ENCODE measurements at places on chromosomes 4 and X.

DNA sequence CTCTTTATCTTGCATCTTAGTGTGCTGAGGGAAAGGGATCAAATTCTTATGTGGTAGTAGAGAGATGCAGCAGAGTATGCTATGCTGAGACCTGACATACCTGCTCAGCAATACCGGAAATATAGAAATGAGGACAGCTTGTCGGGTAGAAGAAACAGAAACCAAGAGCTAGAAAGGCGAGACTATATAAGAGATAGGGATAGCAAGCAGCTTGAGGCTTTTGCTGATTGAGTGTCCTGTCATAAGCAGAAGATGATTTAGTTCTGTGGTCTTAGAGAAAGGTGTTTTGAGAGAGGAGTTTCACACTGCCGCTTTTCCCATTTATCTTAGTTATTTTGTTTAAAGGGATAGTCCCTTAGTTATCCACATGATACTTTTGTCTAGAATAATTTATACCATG, 31.7 kb downstream of the USP9X start:
- DNase-seq = no peak

- DNase-seq = no peak
Observed at GRCh38 chrX:108020631-108021030, 24.2 kb upstream of the VSIG1 start.

DNA sequence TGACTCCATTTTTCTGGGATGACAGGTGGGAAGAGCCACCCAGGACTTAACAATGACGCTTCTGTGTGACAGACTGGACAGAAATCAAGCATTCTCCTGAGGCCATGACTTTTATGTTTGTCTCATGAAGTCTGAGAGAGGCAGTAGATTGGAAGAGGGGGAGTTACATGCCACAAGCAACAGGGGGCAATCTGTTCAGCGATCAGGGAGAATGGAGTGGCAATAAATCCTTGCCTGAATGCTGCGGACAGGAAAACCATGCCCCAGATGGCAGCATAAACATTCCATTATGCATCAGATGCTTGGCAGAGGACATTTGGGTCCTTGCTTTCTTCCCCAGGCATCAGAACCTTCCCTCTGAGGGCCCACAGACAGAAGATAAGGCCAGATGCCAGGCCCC, 312.4 kb upstream of the DIPK2B start:
- no peak for DNase-seq

DNA sequence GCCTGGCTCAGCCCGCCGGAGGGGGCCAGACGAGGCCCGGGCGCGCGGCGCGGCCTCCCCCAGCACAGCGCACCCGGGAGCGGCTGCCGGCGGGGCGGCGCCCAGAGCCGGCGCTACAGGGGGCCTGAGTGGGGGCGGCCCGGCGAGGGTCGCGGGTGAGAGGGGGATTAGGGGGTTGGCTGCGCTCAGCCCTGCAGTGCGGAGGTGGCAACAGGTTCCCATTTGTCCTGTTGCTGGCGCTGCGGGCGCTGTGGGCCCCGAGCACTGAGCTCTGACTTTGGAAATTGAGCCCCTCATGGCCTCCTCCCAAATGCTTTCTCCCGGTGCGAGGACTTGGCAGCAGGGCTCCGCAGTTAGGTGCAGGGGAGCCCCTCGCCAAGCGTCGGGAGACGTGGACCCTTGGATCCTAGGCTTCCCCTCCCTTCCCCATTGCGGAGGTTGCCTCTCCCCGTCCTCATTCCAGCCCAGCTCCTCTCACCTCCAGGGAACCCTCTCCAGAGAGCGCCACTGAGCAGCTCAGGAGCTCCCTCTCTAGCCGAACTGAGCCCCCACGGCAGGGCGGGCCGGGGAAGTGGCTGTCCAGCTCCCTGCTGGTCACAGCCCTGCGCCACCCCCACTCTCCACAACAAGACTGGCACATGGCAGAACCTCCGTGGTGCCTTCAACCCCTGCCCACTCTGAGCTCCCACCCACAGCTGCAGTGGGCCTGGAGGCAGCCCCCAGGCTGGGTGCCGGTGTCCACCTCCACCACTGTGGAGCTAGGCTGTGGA, 2.5 kb upstream of the DUSP9 start:
- peak; percentile 89 for DNase-seq

GRCh38 chr4:48153791-48154550, 19.9 kb upstream of the TXK start:
- DNase-seq = no peak

- DNase-seq = no peak
Observed at GRCh38 chr4:161249779-161250440, 913.9 kb downstream of the FSTL5 start.

- no peak for DNase-seq
Observed at GRCh38 chr4:143234153-143234552, 49.4 kb downstream of the USP38 start.

DNA sequence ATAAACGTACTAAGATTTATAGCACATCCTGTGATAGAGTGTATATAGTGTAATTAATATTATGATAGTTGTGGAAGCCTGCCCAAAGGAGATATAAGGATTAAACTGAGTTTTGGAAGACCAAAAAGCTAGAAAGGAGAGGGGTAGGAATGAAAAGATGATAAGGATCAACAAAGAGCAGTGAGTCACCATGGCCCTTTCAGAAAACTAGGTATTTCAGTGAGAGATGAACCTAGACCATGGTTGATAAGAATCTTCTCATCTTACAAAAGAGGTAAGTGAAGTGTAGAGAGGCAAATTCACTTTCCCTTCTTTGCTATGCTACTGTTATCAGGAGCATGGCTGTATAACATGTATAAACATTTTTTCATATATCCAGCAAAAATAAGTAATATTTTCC, 133.8 kb upstream of the PLAC1 start:
- DNase-seq = no peak

GRCh38 chr4:41028392-41029076, 185.8 kb downstream of the APBB2 start:
- no peak for DNase-seq

DNA sequence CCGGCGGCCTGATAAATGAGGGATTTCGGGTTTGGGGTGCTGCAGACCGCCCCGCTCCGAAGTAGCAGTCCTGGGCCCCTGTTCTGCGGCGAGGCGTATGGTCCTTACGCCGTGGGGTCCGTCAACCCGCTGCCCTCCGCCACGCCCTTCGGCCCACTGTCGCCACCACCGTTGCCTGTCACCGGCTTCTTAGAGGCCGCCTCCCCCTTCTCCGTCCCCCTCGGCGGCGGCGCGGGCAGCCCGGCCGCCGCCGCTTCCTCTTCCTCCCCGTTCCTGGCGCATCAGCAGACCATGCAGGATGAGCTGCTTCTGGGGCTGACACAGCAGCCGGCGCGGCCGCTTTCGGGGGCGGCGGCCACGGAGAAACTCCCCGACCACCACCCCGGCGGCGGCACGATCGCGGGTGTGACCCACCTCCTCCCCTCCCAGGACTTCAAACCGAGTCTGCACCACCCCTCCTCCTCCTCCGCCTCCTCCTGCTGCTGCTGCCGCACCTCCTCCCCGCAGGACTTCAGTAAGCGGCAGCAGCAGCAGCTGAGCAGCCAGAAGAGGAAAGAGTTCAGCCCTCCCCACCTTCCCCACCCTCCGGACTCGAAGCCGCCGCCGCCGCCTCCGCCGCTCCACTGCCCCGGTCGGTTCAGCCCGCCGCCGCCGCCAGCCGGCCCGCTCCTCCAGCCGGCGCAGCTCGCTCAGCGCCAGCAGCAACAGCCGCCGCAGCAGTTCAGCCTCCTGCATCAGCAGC, 549 bp downstream of the CPEB2 start:
- peak; percentile 82 for DNase-seq

GRCh38 chr4:3797831-3798790, 31.9 kb downstream of the ADRA2C start:
- DNase-seq = no peak

- DNase-seq = peak; percentile 60
Observed at GRCh38 chr4:140326395-140326993, 47.0 kb upstream of the SCOC start.

DNA sequence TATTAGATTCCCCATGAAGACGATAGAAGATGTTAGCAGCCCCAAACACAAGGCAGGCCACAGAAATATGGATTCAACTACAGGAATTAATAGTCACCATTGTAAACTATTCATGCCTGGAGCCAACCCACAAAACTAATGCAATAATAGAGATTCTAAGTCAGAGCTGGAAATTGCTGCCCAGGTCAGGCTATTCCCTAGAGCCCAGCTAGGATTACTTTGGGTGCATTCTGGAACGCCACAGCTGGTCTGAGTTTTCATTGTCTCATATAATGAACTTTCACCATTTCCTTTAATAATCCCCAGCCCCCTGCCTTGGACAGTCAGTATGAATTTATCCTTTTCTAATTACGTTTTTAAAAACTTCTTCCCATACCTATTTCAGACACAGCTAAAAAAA, 252.6 kb downstream of the PAPSS1 start:
- DNase-seq = no peak

DNA sequence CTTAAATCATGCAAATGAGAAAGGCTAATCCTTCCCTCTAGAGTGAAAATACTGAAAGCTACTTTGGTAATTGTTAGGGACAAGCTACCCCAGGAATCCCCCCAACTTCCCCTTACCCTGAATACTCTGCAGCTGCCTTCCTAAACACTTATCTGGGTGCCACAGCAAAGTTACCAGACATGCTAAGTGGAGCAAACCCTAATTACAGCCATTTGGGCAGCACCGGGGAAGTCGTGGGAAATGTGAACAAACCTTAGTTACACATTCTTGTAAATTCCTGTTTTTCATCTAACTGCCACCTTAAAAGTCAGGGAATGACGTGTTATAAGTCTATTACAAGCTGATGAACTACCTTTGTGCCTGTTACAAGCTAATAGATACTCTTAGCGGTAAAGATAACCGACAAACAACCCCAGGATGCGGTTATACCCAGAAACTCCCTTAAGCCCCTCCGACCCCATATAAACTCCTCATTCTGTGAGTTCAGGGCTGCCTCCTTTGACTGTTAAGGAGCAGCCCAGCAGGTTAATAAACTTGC, 66.0 kb upstream of the PLAC8 start:
- no peak for DNase-seq

DNA sequence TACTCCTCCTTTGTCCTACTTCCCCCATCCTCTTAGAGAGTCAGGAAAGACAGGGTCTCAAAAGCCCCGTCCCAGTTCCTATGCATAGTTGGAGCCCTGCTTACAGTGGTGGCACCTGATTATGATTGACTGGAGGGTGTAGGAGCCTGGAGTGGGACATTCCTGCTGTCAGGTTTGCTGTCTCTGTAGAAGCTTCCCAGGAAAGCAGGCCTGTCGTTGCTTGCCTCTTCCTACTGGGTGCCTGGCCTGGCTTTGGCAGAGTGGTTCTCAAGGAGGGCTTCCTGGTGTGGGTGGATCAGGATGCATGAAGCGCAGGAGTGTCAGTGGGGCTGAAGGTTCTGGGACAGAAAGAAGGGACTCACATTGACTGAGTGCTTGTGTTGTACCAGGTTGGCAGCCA, 4.8 kb downstream of the MAGED2 start:
- no peak for DNase-seq

- no peak for DNase-seq
Observed at GRCh38 chr4:140176735-140177134, 22.8 kb upstream of the MAML3 start.

DNA sequence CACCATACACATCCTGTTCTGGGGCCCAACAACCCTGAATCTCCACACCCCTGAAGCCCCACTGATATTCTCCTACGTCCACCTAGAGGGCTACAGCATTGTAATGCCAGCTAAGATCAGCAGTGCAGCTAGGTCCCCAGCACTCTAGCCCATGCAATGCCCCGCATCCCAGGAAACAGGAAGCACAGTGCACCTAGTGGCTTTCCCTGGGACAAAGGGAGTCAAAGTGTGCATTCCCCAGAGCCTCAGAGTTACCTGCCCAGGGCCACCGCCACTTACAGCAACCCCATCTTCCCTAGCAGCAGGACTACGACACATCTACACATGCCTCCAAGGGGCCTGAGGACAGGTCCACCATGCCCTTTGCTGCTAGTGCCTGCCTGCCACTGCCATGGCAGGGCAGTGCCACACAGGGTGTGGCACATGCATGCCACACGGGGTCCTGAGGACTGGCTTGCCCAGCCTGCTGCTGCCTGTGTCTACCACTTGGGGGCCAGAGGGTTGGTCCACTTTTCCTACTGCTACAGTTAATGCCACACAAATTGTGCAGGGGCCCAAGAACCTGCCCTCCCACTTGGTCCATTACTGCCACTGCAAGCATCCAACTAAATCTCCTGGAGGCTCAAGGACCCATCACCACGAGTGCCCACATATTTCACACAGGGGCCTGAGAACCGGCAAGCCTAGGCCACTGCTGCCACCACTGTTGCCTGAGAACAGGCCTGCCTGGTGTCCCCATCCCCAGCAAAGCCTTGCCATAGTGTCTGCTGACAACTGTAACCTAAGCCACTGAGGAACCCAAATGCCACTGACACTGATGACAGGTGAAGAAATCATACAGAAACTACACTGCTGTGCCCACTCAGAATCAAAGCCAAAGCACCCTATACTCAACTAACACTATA, 23.7 kb downstream of the TLR6 start:
- no peak for DNase-seq

DNA sequence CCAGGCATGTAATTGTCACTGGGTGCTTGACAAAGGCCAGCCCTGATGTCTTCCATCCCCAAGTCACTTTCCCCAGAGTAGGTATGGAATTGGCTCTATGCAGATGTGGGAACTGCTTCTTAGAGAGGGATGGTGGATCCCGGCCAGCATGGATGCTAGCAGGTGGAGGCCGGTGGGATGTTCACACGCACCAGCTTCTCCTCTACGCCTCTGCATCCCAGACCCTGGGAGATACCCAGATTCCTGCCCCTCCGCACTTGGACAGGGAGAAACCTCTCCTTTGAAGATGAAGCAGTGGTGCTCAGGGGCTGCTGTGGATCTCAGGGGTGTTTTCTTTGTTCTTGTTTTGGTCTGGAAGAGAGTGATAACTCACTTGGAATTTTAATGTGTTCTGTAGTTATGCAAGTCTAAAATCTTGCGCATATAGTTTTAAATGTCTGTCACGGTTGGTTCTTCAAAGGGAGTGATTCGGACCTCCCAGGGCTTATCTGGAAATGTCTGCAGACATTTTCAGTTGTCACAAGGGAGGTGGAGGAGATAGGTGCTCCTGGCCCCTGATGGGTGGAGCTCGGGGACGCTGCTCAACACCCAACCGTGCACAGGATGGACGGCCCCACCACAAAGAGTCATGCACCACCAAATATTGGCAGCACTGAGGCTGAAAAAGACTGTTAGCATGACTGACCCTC, 308.0 kb downstream of the DHRSX start:
- no peak for DNase-seq

- no peak for DNase-seq
Observed at GRCh38 chrX:16586377-16587112, 63.4 kb upstream of the S100G start.

GRCh38 chrX:130770615-130771014, 132.4 kb downstream of the ENOX2 start:
- DNase-seq = no peak

DNA sequence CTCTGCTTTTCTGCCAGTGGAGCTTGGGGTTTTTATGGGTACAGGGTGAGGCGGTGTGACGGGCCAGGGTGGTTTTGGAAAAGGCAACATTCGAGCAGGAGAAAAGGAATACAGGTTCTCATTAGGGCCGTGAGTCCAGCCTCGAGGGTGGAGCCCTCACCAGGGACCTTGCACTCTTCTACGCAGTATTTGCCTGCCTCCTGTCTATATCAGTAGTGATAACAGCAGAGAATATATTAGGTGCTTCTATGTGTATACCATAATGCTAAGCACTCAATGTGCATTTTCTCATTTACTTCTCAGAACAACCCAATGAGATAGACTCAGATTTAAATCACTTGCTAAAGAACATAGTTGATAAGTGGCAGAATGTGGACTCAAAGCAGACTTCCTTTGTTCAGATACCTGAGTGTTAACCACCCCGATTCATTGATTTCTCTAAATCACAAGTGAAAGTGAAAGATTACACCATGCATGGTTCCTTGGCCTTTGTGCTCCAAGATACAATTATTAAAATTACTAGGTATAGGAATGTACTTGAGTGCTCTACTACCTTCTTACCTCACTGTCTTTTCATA, 403.9 kb downstream of the PCDH7 start:
- no peak for DNase-seq
